ENCODE measurements at places on chromosomes 3 and 15. TPM values are rescaled to one million over a fixed set of nuclear protein-coding genes. Genes with fewer than 3 reads are reported as not detected.

DNA sequence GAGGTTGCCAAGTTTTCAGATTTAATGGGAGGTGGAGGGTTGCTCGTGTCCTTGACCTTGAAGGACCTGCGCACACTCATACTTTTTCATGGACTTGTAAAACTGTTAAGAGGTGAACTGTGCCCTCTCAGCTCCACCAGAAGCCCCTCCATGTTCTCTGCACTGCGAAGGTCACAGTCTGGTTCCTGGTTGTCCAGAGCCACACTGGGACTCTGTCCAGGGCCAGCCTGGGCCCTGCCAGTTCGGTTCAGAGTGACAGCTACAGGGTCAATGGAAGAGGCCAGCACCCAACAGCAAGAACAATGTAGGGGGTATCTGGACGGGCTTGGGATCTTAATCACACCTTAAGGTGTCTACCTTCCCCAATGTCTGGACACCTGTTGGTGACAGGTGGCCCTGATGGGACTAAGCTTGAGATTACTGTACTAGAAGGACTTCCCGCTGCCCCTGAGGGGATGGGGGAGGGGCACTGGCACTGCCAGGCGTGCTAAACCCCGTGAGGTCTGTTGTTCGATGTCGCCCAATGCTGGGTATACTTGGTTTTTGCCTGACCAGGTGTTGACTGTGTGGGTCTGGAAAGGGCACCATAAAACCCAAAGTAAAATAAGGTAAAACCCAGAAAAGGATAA is 34.7 kb downstream of the GRK7 start:
- no peak for DNase-seq

DNA sequence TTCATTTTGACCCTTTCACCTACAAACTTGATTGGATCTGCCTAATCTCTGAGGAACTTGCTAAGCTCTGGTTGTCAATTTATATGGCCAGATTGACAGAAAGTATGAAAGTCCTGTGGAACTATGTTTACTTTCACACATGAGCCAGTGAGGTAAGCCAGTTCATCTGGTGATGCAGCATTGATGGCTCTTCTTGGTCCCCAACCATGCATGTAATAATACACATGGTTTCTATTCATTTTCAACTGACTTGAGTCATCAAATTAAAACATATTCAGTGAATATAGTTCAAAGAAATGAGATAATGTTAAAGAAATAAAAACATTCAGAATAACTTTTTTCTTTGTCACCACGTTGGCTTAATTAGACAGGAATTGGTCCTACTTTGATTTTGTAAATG is 336.1 kb upstream of the THBS1 start:
- DNase-seq = no peak

DNA sequence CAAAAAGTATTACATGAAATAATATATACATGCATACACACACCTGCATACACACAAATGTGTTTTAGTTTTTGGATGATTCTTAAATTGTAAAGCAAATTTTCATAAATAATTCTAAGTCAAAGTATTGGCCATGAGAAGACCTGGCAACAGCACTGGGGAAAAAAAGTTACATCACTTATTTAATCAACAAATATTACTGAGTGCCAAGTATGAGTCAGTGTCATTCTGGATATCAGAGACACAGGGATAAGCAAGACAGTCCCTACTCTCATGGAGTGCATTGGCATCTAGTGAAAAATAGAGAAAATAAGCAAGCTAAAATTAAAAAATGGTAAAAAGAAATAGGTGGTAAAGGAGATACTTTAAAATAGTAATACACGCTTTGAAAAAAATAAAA is 29.4 kb upstream of the GUCA1C start:
- DNase-seq = no peak

DNA sequence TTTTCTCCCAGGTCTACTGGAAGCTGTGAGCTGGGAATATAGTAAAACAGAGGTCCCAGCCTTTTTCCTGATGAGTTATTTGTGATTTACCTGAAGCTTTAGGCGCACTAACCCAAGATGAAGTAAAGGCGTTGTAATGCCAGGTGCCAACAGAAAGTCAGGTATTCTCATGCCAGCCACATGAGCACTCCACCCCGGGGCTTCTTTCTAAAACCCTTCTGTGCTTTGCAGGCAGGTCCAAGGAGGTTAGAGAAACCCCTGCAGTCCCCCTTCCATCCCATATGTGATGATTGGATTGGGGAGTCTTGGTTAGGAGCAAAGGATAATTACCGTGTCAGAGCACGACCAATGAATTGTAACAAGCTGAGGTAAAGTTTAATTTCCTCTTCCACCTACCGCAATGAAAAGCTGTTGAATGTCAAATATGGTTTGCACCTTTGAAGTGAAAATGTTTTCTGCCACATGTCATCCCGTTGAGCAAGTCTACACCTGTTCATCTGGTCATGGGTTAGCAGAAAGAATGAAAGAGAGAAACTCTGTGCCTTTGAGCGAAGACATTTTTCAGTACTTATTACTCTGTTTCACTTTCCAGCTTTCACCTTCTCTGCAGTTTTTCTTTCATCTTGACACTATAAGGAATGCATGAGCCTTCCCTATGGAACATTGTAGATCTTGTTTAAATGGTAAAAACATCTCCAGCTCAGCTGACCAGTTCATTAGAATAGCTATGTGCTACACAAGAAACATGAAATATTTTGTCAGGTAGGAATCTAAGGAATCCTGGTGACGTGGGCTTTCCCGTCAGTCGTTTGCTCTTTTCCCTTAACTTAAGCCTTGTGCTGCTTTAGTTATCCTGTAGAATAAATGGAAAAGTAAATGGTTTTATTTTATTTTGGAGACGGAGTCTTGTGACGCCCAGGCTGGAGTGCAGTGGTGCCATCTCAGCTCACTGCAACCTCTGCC is 204.6 kb upstream of the IL12A start:
- no peak for DNase-seq

Gene PLSCR1
- 44.9 TPM for polyA plus RNA-seq

Gene SGO1
- polyA plus RNA-seq = 5.6 TPM

Gene FAM81A
- polyA plus RNA-seq = 0.85 TPM
